ENCODE measurements at places on chromosomes 7 and 10. TPM values are rescaled to one million over a fixed set of nuclear protein-coding genes. Genes with fewer than 3 reads are reported as not detected.

TMEM176A gene
- not detected for polyA plus RNA-seq

SLC29A3 gene
- polyA plus RNA-seq: 7.2 TPM

DNA sequence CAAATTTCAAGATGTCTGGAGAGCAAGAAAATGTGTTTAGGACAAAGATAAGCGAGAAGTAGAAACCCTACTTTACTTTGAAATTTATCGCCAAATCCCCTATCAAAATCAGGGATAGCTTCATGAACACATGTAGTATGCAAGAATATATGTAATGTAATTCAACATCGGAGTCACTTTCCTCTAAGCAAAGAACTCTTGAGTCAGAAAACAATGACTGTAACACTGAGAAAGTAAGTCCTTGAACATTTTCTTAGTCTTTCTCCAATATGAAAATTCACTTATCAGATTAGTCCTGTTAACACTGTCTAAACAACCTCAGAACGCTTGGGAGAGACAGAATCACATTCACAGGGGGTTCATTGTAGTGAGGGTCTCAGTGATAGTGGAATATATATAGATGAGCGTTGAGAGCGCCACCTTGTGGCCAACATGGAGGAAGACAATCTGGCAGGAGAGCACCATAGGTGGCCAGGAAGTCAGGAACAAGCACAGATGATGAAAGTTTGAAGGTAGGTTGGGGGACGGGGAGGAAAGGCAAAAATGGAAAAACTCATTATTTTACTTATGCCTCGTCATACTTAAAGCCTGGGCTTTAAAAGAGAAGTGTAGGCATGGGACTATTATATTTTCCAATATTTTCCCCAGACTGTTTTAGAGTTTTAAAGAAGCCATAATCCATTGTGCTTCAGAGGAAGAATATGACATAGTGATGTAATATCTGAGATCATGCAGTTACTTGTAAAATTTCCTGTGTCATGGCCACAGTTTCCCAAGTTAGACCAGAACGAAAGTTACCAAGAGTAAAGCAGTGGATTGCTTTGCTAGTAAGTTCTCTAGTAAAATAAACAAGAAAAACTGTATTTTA, 115.5 kb upstream of the GNAI1 start:
- DNase-seq: no peak

- DNase-seq: no peak
Measured at GRCh38 chr7:70733090-70733489, 398.9 kb upstream of the GALNT17 start.

DNA sequence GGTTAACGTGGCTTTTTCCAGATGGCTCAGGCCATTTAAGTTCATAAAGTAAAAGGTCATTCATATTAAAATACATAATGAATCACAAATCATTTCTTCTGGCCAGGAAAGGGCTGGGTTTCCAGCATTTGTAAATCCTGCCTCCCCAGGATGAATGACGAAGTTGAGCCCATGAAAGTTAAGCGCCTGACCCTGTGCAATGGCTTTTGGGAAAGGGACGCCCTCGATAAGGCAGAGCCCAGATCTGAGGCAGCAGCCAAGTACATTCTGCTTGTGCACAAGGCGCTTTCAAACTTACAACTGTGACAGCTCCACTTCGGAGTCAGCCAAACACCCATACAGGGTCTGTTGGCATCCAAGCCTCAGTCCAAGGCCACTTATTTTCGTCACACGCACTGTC, 2.8 kb downstream of the GIMAP6 start:
- DNase-seq: no peak

- DNase-seq: no peak
Measured at GRCh38 chr10:76242956-76243355, 811.5 kb downstream of the LRMDA start.

- no peak for DNase-seq
Measured at GRCh38 chr10:66767707-66768106, 158.1 kb upstream of the LRRTM3 start.

AGR3 gene
- polyA plus RNA-seq: not detected

NEUROD6 gene
- not detected for polyA plus RNA-seq

CYP2C8 gene
- polyA plus RNA-seq: 0.04 TPM

ATG9B gene
- polyA plus RNA-seq: 0.15 TPM

DNA sequence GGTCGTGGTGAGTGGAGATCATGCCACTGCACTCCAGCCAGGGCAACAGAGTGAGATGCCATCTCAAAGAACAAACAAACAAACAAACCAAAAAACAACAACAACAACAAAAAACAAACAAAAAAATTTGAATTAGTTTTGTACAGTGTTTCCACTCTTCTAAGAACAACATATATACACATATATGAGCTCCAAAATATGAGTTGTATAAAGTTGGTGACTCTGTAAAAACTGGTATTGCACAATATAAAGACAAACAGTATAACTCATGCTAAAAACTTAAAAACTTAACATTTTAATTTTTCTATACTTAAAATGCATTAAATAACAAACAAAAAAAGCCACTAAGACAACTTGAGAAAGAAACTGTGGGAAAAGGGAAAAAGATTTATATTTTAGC, 46.0 kb downstream of the AKR1B15 start:
- DNase-seq: no peak

GRCh38 chr7:36083626-36084380, 69.3 kb upstream of the EEPD1 start:
- no peak for DNase-seq

- DNase-seq: no peak
Measured at GRCh38 chr7:68562323-68562899, 1035.9 kb upstream of the AUTS2 start.

DNA sequence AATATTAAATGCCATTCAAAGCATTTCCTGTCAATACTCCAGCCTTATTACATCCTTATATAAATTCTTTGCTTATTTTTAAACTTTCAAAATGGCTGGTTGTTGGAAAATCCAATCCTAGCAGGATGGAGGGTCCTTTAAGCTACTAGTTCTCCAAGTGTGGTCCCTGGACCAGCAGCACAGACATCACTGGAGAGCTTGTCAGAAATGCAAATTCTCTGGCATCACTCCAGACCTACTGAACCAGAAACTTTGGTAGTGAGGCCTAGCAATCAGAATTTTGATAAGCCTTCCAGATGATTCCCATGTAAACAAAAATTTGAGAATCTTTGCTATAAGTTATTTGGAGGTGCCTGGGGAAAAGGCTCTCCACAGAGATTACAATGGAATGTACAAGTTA, 43.8 kb downstream of the CALCR start:
- DNase-seq: no peak

DNA sequence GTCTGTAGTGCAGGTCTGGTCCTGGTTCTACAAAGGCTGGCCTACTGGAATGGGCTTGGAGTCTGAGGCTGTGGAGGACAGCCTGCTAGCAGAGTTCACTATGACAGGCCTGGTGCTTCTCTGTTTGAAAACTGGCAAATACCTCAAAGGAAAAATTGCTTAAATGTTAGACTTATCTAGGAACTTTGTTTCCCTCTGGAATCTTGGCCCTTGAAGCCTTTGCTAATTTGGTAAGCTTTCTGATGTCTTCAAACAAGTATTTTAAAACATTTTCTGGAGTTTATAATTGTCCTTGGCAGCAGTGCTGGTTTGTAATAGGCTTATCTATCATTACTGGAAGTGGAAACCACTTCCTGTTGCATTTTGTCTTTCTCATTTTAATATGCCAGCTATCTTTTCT, 139.7 kb downstream of the TMEM26 start:
- no peak for DNase-seq

- peak; percentile 35 for DNase-seq
Measured at GRCh38 chr10:29598851-29599311, 35.9 kb downstream of the SVIL start.

C10orf67 gene
- polyA plus RNA-seq: 0.10 TPM

PWWP2B gene
- polyA plus RNA-seq: 1.6 TPM

DENND11 gene
- polyA plus RNA-seq: 4.2 TPM

DNA sequence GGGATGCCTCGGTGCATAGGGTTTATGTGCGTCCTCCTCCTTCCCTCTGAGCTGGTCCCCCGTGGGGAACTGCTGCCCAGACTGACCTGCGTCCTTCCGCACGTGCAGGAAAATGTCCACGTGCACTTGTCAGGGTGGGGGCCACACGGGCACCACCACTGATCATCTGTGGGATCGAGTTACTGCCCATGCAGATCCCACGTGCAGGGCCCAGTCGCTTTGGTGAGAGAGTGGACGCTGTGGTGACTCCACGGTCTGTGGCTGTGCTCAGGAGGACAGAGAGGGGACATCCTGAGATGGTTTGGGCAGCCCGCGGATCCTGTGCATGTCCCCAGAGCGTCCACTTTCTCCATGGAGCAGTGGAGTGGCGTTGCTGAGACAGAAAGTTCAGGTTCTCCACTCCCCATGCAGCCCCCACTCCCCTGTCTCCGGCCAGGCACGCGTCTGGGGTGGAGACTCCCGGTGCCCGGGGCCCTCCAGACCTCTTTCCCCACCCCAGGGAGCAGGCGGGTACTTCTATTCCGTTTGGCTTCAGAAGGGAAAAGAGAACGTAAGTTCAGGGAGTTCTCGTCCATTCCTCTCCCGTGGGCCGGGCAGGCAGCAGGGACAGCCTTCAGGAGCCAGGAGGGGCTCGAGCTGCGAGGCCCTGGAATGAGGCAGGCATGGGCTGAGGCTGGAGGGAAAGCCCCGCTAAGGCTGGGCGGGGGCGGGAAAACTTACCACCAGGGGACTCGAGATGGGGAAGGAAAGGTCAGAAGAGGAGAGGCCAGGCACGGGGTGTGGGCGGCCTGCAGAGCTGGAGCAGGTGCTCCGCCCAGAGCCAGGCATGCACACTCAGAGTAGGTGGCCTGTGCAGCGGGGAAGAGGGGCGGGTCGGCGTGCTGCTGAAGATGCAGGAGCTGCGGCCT, 59.9 kb downstream of the EGFR start:
- no peak for DNase-seq

DNA sequence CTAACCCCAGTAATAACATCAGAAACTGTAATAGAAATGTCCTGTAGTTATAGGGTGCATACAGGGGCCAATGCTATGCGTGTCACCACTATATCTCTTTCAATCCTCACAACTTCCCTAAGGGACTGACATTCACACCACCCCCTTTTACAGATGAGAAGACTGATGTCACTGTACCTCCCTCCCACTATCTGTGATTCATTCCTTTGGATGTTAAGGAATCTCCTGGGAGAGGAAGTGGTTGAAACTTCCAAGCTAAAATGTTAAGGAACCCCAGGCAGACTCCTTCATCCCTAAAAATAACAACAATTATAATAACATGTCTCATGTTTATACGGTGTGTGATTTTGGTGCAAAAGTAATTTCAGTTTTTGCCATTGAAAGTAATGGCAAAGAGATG, 5.4 kb downstream of the COL13A1 start:
- peak; percentile 63 for DNase-seq

GRCh38 chr10:33201971-33202370, 132.5 kb downstream of the NRP1 start:
- no peak for DNase-seq

DNA sequence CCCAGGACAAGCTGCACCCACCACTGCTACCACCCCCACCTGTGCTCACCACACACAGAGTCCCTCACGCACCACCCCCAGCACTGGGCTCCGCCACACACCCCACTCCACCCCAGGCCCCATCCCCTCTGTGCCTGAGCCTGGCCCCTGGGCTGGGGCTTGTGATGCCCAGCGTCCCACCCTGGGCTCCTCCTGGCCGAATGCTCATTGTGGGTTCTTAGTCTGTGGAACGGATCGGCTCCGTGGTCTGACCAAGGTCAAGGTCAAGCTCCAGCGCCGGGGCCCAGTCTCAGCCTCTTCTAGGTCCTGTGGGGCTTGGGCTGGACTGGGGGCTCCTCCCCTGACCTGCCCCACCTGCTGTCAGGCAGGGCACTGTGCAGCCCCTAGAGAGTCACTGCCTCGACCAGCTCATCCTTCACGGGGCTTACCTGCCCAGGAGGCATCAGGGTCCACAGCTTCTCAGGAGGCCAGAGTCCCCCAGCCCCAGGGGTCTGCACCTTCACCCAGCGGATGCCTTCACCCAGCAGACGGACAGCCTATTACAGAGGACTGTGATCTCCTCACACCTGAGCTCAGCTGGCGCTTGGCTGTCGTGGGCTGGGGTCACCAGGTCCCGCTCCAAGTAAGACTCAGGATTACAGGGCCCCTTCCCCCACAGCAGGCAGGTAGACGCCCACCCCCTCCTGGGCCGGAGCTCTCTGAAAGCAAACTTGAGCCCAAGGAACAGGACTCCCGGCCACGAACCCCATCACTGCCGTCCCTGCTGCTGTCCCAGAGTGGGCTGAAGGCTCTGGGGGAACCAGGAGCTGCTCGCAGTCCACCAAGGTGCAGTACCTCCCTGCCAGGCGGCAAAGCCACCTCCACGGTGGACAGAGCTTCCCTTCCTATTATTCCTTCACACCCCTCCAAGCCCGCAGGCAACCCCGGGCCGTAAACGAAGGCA, 15.3 kb upstream of the UTF1 start:
- DNase-seq: no peak

GRCh38 chr7:64630496-64630895, 35.4 kb upstream of the ZNF107 start:
- no peak for DNase-seq

FKBP9 gene
- 248 TPM for polyA plus RNA-seq

DNA sequence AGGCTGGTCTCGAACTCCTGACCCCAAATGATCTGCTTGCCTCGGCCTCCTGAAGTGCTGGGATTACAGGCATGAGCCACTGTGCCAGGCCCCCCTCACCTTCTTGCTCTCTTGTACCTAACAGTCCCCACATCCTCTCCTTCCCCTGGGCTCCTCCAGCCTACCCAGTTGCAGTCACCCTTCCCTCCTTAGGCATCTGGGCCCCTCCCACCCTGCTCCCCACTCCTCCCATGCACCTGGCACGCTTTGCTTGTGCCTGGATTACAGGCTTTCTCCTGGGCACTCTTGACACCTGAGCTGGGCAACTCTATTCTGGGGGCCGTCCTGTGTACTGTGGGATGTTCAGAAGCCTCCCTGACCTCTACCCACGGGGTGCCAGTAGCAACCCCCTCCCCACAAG, 3.0 kb downstream of the CLDN15 start:
- no peak for DNase-seq

IRF5 gene
- polyA plus RNA-seq: 0.36 TPM

DNA sequence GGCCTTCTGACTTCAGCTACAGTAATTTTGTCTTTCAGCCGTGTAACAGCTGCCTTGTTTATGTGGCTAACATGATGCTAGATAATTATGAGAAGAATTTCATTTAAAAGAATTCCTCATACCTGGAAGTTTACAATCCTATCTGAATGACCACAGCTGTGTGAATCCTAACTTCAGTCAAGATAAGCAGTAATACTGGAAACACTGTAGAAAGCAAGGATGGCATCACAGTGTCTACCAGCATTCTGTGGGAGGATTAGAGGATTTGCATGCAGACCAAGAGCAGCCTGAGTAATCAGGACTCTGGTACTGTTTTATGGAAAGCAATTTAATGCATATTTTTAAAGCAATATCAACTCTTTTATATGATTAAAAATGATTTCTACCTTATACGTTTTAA, 282.4 kb downstream of the EXOC4 start:
- DNase-seq: no peak

PLAC9 gene
- polyA plus RNA-seq: 19.3 TPM
